AG08395 (cell line): ENCODE measurements at places on chromosomes 12 and 14.

DNA sequence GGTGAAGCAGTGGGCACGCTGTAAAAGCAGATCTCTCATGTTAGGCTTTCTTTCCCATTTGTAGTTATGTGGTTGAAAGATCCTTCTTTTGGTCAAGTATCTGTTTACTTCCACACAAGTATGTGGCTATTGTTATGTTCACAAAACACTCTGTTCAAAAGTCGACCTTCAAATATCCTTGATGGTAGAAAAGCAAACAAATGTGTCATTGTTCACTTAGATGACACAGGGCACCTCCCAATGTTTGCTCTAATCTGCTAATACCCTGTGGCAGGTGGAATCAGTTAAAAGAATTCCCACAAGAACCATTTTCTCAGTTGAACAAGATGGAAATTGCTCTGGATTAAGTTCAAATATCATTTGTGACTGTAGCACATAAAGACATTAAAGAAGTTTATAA, 43.6 kb upstream of the NAA30 start:
- no peak for DNase-seq

- no peak for DNase-seq
Observed at GRCh38 chr14:84027351-84027750, 1502.6 kb upstream of the FLRT2 start.

- DNase-seq: no peak
Observed at GRCh38 chr14:49594347-49595091, 4.2 kb upstream of the LRR1 start.

DNA sequence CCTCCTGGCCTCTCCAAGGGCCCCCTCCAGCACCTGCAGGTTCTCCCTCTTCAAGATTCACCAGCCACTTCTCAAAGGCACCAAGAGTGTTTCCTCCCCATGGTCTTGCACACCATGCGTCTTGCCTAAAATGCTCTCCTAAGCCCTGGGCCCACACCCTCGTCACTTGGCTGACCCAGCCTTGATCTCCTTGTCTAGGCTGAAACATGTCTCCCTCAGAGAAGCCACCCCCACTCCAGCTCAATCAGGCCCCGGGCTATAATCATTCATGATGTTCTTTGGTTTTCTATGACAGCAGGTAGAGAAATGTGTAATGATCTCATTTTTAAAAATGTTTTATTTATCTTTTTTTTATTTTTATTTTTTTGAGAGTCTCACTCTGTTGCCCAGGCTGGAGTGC, 88.1 kb downstream of the EFCAB11 start:
- no peak for DNase-seq

DNA sequence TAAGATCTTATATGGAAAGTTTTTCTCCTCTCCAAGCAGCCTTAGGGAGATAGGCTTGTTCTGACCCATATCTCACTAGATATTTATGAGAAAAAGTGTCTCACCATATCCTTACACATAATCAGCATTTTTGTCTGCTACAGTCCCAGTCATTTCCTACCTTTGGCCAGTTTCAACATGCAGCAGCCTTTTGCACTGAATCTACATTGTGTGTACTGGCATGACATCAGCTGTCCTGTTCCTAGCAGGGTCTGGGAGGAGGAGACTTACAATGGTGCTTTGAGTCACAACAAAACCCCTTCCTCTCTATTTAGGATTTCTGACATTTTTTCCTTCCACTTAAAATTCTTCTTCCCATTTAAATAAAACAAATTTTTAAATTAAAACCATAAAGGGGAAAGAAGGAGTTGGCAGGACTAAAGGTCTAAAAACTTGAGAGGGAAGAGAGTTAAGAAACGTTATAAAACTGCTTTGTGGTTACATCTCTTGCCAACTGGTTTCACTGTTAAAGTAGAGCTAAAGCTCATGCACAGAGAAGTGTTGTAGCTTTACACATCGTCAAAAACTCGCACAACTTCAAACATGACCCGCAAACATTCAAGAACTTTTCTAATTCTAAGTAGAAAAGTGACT, 53.3 kb upstream of the CERS5 start:
- no peak for DNase-seq

- no peak for DNase-seq
Observed at GRCh38 chr12:131094831-131095805, 141.4 kb downstream of the ADGRD1 start.

DNA sequence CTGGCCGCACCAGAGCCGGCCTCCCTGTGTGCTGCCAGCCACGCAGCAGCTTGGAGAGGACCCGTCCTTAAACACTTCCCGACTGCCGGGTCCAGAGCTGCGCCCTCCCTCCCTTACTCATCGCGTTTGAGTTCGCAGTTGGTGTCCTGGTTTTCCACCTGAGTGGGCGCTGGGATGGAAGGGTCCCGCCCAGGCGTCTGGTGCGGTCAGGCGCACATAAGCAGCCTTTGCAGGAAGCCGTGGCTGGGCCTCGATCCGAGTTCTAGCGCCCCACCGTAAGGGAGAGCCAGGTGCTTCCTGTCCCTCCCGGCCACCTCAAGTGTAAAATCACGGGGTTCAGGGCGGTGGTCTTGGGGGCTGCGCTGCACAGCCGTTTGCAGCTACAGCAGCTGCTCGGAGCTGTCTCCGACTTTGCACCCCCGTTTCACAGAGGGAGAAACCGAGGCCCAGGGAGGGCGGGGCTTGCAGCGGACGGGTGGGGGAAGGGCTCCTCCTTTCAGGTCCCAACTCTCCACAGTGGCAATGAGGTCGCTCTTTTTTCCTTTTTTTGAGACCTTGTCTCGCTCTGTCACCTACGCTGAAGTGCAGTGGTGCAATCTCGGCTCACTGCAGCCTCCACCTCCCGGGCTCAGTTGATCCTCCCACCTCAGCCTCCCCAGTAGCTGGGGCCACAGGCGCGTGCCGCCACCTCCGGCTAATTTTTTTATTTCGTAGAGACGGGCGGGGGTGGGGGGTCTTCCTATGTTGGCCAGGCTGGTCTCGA, 51.3 kb downstream of the LRCOL1 start:
- no peak for DNase-seq

GRCh38 chr14:89702876-89703200, 251.7 kb downstream of the EFCAB11 start:
- no peak for DNase-seq

GRCh38 chr14:104739026-104739425, 13.9 kb upstream of the SIVA1 start:
- no peak for DNase-seq

GRCh38 chr12:130832561-130833209, 6.4 kb downstream of the STX2 start:
- DNase-seq: peak; percentile 52

- DNase-seq: peak; percentile 6
Observed at GRCh38 chr14:66284346-66284745, 201.8 kb upstream of the CCDC196 start.
